Vagina (tissue), 2 donors: ENCODE measurements at places on chromosomes 12 and 14. TPM values are rescaled to one million over a fixed set of nuclear protein-coding genes. Genes with fewer than 3 reads are reported as not detected.

DNA sequence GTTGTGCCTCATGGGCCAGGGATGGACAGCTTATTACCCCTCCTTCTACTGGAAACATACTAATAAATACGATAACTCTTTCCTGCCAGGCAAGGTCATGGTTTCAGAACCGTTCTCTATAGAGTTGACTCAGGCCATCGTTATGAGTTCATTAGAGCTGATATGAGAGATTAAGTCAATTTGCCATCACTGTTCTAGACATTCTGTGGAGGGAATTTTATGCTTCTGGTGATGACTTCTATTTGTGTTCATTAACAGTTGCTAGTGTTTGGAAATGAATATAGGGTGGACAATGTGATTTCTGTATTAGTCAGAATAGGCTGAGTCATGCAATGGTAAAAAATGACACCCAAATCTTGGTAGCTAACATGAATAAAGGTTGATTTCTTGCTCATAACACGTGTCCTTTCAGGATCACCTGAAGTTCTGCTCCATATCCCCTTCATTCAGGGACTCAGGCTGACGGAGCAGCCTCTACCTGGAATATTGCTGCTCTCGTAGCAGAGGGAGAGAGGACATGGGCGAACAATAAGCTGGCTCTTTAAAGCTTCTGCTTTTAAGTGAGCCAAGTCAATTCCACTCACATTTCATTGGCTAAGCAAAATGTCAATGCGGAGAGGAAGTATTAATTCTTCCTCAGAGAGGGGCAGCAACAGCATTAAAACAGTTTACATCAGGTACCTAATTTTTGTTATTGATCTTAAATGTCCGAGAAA, 18.5 kb upstream of the TBPL2 start:
- DNase-seq, result no peak

DNA sequence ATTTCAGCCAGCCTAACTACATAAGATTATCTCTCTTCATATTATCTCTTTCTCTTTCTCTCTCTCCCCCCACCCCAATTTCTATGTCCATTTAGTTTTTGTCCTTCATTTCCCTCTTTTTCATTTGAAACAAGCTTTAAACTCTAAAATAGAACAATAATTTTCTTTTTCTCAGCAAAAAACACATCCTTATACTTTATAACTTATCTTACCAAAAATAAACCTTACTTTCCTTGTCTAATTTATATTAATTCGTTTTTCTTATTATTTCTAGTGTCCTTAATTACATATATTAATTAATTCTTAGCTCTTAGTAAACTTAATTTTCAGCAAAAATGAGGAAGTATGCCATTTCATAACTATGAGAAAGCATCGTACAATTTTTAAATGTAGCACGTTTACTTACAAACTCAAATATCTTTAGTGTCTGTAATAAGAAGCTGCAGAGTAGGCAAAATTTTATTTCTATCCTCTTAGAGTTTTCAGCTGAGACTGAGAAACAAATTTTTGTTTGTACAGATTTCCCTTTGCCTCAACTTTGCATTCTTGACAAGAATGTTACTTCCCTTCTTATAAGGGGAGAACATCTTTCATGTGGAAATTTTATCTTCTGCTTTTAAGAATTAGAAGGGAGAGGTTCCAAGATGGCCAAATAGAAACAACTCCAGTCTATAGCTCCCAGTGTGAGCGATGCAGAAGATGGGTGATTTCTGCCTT, 65.1 kb upstream of the ST8SIA1 start:
- no peak for DNase-seq

GRCh38 chr12:122749569-122750332, 2.9 kb upstream of the DENR start:
- DNase-seq, result no peak

CCNB1IP1 gene
- total RNA-seq, result 38.5 TPM

PRB2 gene
- not detected for total RNA-seq

ASCL1 gene
- total RNA-seq, result not detected

GRCh38 chr12:13175499-13175898, 21.0 kb upstream of the EMP1 start:
- DNase-seq, result no peak

SYNE2 gene
- 145 TPM for total RNA-seq

GLT1D1 gene
- total RNA-seq, result 0.74 TPM

DNA sequence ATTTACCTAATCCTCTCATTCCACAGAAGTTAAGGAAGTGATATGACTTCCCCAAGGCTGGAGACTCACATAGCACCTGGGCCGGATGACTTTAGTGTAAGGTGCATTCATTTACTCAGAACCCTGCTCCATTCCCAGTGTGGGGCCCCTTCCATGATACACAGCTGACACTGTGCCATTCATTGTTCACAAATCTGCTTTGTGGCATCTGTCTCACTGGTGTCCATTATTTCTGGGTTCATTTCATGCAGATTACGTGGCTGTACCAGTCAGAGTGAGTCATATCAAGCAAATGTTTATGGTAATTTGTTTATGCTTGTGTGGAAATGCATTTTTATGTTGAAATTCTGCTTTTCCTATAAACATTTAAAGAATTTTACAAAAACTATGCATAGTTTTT, 5.2 kb downstream of the ANO4 start:
- no peak for DNase-seq

DNA sequence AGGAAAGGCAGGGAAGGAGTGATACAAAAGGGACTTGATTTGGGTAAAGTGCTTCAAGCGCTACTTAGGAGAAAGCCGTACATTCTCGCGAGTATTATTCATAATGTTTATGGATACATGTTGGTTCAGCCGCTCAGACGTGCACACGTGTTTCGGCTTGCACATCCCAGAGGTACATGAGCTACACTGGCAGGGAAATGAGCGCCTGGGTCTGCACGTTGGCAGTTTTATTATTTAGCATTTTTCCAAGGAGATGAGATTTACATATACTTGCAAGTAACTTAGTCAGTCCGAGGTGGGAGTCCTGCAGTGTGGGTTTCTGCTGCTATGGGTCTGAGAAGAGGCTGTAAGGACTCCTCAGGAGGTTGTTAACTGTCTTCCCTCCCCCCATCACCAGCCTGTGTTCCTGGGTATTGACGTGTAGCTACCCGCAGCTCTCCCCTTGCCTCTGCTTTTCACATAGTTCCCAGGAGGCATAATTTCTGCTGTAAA, 1.5 kb downstream of the PRKCH start:
- no peak for DNase-seq

DNA sequence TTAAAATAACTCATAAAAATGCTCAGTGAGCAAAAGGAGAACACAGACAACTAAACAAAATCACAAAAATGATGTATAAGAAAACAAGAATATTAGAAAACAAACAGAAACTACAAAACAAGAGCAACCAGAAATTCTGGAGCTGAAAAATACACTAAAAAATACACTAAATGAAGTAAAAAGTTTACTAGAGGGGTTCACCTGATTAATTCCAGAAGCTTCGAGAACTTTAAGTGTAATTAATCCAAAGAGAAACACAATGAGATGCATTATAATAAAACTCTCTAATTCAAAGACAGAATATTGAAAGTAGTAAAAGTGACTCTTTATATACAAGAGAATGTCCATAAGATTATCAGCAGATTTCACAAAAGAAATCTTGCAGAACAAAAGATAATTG, 558.4 kb downstream of the CCER1 start:
- DNase-seq, result no peak

LIN7A gene
- 12.5 TPM for total RNA-seq

GRCh38 chr14:89138846-89139245, 278.2 kb downstream of the FOXN3 start:
- no peak for DNase-seq

DNA sequence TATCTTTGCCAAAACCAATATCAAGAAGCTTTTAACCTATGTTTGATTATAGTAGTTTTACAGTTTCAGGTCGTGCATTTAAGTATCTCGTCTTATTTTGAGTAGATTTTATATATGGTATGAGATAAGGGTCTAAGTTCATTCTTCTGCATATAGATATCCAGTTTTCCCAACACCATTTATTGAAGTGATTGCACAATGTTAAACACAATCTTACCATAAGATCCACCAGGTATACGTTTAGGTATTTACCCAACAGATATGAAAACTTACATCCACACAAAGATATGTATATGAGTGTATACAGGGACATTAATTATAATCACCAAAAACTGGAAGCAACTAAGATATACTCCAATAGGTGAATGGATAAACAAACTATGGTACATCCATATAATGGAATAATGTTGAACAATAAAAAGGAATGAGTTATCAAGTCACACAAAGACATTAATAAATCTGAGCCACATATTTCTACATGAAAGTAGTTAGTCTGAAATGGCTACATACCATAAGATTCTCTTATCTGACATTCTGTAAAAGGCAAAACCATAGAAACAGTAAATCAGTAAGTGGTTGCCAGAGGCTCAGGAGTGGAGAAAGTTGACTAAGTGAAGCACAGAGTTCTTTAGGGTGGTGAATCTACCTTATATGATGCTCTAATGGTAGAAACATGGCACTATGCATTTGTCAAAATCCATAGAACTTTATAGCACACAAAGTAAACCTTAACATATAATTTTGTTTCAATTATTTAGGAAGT, 222.6 kb downstream of the NUAK1 start:
- no peak for DNase-seq

- DNase-seq, result no peak
Measured at GRCh38 chr12:68119724-68120211, 39.8 kb downstream of the IFNG start.

GRCh38 chr14:52129721-52130120, 60.9 kb upstream of the NID2 start:
- no peak for DNase-seq

- no peak for DNase-seq
Measured at GRCh38 chr14:53628732-53629430, 327.7 kb downstream of the BMP4 start.

GRCh38 chr14:101288436-101289229, 272.7 kb upstream of the DIO3 start:
- DNase-seq, result no peak
